A172 (cell line): ENCODE measurements at places on chromosomes 1 and 21.

DNA sequence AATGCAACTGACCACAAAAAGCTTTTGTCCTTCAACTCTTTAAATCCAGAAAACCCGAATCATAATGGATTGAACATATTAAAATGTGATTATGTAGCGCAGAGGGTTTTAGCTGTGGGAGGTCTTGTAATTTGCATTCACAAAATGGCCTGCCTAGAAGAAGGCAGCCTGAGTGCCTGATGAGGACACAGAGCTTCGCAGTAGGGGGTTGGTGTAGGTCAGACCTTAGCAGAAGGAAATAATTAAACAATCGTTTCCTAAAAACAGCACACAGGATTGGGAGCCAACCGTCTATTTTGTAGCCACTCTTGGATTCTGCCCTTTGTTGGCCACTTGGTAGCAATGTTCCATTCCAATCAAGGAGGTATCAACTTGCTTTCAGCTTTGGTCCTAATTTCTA, 195.7 kb upstream of the KIAA0040 start:
- no peak for DNase-seq

GRCh38 chr1:9792156-9793042, 31.4 kb downstream of the CLSTN1 start:
- no peak for DNase-seq

DNA sequence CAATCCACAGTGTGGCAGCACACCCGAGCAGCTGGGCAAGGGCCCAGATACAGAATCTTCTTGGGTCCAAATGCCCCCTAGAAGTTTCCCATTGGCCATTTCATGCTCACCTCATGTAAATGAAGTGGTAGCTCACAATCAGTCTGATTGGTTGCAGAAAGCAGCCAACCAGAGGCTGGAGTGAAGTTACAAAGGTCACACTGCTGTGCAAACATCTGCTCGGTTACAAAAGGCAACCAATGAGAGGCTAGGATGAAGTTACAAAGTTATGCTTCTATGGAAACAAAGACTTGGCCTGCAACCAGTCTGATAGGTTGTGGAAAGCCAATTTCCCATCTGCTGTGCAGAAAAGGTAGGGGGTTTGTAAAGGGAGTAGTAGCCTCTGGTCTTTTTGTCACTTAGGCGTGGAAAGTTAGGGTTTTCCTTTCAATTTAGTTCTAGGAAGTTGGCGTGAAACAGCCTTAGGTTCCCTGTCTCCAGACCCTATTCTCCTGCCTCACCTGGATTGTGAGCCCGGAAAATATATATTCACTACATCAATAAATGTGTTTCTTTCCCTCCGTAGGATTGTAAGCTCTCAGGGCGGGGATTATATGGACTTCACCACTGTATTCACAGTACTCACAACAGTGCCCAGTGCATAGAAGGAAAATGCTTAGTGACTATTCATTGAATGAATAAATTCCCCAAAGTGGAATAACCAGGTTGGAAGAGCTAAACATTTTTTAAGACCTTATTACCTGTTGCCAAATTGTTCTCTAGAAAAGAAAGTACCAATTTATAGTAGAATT, 91.9 kb downstream of the URB2 start:
- peak; percentile 37 for DNase-seq

DNA sequence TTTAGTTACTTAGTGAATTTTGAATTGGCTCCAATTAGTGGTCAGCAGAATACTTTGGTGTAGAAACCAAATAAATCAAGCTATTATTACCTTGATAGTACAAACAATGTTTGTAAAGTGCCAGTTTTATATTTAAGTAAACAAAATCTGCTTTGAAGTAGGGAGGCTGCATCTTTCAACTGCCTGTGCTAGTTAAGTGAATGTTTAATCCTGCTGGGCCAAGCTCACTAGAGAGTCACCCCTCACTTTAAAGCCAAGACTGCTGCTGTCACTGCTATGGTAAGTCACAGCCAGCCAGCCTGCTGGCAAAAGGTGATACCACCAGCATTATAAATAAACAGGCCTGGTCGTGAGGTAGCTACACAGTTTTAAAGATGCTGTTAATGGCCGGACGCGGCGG, 10.3 kb upstream of the CFAP126 start:
- no peak for DNase-seq

- no peak for DNase-seq
These were observed 19.5 kb downstream of the RHOU start for GRCh38 chr1:228754646-228755268.

- DNase-seq: no peak
These were observed 470.5 kb downstream of the LTN1 start for GRCh38 chr21:28522014-28522799.

DNA sequence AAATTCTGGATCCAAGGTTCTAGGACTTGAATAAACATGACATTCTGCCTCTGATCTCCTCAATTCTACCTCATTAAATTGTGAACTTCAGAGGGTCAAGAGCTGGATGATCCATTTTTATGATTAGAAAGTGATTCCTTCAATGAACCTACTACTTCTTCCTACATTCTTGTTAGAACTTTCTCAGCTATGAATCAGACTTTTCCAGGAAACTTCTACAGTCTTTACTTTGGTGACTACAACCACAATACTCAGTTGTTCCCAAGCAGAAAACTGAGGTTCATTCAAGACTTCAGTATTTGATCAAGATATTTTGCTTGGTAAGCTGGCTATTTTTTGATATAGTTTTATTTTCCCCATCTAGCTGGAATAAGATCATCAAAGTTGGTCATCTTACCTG, 51.4 kb downstream of the CDC7 start:
- DNase-seq: no peak

GRCh38 chr1:113259988-113260387, 130.3 kb upstream of the MAGI3 start:
- DNase-seq: no peak

DNA sequence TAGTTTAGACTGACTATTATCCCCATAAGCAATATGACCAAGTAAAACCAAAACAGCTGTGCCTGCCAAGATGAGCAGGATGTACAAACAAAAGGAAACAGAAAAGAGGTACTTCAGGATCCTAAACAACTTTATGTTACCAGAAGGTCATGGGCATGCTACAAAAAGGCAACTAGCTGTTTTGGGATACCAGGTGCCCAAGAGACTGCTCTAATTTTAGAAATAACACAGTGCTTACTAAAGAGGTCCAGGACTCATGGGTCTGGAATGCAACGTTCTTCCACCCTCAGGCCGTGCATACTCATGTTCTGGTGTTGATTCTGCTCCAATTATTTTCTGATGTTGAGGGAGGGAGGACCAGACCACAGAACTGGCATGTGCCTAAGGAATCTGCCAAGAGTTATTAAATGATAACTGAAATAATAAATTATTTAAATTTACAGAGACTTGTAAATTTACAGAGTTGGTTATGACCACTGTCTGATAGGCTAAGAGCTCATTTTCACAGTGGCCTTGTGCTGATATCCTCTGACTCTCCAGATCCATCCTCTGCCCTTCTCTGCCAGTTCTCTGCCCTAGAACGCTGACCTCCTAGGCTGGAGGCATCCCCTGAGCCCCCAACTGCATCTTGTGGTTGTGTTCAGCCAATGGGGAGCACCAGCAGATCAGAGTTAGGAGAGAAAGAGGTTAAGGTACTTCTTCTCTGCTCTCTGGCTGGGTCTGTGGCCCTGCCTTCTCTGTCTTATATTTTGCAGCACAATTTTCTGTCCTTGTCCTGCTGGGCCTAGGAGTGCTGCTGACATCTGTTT, 37.7 kb upstream of the BCL10 start:
- peak; percentile 86 for DNase-seq

GRCh38 chr1:28195780-28196179, 19.3 kb upstream of the PTAFR start:
- DNase-seq: no peak

- no peak for DNase-seq
These were observed 48.6 kb upstream of the EXO1 start for GRCh38 chr1:241799416-241799815.

DNA sequence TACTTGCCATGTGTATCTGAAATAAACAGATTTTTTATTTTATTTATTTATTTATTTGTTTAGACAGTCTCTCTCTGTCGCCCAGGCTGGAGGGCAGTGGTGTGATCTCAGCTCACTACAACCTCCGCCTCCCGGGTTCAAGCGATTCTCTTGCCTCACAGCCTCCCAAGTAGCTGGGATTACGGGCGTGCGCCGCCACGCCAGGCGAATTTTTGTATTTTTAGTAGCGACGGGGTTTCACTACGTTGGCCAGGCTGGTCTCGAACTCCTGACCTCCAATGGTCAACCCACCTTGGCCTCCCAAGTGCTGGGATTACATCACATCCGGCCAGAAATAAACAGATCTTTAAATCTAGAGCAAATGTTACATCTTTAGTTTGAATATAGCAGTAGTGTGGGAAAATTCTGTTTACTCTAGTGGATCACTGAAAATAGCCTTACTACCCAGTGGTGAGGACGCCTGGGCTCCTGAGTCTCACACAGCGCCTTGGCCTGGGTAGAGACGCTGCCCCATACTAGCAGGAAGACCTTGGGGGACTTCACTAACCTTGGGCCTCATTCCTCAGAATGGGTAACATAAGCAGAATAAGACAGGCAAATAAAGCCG, 709 bp downstream of the GART start:
- peak; percentile 40 for DNase-seq

GRCh38 chr1:8423269-8423691, 105.4 kb downstream of the SLC45A1 start:
- no peak for DNase-seq

DNA sequence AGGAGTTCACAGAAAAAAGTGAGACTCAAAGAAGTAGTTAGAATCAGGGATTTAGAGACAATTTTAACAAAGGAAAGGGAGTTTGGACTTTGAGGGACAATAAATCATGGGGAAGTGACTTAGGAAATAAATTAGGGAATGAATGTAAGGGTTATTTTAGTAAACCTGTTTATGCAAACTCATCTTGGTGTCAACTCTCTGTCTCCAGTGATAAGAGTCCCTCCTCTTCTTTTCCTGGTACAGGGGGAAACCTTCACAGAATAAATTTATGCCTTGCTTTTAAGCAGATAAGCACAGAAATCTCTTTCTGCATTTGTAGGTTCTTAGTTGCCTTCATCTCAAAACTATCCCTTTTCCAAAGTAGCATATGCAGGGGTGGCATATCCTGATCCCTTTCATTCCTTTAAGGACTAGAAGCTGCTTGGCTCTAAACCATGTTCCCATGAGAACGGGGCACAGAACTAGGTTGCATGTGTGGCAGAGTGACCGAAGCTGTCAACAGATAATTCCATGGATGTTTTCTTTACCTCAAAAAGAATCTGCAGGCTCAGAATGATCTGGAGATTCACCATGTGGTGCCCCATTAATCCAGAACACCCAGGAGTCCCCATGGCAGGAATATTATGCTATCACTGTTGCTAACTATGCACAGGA, 155.4 kb downstream of the ZNF648 start:
- DNase-seq: no peak

DNA sequence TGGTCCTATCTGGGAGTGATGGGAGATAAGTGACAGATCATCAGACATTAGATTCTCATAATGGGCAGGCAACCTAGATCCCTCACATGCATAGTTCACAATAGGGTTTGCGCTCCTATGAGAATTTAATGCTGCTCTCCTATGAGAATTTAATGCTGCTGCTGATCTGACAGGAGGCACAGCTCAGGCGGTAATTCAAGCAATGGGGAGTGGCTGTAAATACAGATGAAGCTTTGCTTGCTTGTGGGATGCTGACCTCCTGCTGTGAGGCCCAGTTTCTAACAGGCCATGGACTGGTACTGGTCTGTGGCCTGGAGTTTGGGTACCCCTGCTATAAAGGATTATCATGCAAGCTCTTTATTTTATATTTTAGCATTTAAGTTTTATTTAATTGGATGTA, 72.0 kb downstream of the ZMYM4 start:
- no peak for DNase-seq

DNA sequence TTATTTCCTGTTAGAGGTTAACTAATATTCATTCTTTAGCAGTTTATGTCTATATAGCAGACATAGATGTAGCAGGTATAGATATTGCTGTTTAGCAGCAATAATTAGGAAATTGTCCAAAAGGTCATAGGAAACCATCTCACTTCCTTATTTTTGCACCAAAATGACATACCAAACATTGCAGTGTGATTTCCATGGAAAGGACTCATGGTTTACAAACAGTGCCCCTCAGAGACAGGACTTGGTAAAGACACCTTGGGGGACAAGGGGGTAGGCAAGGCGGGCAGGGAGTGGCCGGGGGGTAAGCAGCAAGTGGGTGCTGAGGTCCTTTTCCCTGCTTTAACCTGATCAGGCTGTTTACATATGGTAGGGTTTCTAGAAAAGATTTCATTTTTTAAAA, 30.5 kb downstream of the BATF3 start:
- DNase-seq: no peak

DNA sequence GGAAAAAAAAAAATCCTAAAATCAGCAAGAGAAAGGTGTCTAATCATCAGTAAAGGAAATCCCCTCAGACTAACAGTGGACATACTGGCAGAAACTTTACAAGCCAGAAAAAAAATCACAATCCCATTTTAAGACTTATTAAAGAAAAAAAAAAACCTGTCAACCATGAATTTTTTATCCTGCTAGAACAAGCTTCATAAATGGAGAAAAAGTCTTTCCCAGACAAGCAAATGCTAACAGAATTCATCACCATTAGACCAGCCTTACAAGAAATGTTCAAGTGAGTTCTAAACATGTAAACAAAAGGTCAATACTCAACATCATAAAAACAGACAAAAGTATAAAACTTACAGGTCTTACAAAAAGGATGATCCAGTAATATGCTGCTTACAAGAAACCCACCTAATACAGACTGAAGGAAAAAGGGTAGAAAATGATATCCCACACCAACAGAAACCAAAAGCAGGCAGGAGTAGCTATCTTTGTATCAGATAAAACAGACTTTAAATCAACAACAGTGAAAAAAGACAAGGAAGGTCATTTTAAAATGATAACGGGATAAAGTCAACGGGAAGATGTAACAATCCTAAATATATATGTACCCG, 129.6 kb downstream of the EVI5 start:
- no peak for DNase-seq

DNA sequence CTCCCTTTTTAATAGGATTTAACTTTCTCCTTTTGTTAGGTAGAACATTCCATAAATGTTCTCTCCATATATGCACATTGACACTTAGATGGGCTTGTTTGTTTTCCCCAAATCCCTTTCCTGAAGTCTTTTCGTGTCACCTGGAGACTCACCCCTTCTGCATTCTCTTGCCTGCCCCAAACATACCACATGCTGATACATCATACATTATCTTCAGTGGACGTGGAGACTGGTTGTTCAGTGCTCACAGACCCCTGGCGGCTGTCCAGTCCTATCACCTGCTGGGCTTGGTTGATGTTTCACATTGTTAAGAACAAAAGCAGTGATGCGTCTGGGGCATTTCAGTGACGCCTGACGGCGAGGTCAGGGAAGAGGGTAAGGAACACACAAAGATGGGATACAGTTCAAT, 22.2 kb downstream of the FMOD start:
- DNase-seq: peak; percentile 34

GRCh38 chr1:103107741-103108375, 464 bp downstream of the COL11A1 start:
- no peak for DNase-seq
